ENCODE measurements at places on chromosomes 7 and 10.

- ATAC-seq: peak; percentile 34
These were observed 63.0 kb downstream of the AOAH start for GRCh38 chr7:36661135-36661840.

DNA sequence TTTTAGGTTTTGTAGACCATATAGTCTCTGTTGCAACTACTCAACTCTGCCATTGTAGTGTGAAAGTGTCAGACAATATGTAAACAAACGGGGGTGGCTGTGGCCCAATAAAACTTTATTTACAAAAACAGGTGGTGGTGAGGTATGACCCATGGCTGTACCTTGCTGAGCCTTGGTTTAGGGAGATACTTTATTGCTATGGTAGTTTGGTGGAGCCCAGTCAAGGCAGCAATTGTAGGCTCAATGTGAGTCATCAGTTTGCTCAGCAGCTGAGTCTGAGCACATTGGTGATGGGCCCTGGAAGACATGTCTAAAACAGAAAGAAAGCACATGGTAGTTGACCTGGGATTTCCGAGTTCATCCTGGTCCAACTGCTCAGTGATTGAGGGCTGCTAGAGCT is 242.5 kb downstream of the REEP3 start:
- ATAC-seq: no peak

DNA sequence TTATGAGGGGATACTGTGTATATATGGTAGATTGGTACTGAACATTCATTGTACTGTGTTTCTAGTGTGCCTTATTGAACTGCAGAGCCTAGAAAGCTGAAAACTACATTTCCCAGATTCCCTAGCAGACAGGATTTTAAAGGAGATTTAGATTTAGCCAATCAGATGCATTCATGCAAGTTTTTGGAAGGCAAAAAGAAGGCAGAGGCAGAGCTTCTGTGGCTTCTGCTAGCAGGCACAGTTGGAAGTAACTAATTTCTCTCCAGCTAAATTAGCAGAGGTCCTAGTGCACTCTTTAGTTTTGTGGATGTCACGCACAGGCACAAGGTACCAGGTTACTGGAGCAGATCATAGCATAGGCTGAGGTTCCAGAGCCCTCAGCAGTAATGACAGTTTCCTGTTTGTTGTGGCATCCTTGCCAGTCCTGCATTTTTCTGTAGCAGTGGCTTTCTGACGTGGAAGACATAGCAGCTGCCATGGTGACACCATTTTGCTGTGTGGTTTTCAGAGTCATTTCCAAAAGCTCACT is 83.7 kb upstream of the CCDC71L start:
- peak; percentile 85 for ATAC-seq

DNA sequence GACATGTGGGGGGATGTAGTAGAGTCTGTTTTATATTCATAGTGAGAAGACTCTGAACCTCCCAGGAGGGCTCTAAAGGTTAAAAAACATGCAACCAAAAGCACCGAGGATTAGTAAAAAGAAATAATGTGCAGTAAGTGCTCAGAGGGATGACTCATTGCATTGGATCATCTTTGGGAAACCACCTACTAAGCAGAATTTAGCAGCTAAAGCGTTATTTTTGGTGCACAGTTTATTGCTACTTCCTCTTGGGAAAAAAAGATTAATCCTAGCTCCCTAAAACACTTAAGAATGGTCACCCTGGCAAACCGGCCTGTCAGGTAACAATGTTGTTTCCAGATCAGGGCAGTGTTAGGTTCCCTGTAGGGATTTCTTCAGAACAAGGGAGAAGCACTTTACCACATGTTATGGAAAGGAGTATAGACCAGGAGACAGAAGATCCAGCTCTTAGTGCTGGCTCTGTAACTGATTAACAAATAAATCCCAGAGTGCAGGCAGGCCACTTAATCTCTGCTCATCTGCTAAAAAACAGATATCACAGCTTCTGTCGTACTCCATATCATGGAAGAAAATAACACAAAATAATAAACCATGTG is 44.8 kb upstream of the FAM133B start:
- peak; percentile 41 for ATAC-seq

DNA sequence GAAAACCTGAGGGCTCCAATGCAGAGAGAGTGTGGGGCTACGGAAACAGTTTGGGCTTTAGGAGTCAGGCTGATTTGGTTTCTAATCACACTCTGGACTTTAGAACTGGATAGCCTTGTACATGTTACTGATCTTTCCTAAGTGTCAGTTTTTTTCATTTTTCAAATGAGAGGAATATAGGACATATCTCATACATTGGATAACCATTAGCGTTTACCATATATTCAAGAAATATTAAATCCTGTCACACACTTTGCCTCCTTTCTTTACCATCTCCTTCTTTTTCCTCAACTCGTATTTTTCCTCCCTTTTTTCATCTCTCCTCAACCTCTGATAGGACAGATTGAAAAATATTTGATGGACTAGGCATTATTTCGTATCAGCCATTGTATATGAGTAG is 885.7 kb downstream of the LRMDA start:
- ATAC-seq: no peak

DNA sequence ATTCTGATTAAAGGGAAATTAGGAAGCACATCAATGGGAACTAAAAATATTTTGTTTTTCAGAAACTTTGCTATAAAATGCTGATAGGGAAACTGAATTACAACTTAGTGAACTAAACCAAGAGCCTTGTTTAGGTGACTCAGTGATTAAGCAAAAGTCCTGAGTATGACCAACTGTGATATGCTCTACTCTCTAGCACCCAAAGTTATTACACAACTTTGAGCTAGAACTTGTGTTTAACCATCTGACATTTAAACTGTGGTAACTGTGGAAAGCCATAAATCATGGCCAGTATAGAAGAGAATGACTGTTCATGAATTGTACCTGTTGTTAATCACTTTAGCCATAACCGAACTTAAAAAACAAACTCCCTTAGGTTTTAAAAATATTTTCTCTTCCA is 127.4 kb downstream of the ZNF365 start:
- no peak for ATAC-seq

GRCh38 chr10:46094931-46095750 is 49.1 kb upstream of the MSMB start:
- no peak for ATAC-seq

GRCh38 chr7:101258243-101258731 is 13.4 kb upstream of the FIS1 start:
- no peak for ATAC-seq

GRCh38 chr7:79922894-79923293 is 211.7 kb upstream of the GNAI1 start:
- ATAC-seq: no peak

DNA sequence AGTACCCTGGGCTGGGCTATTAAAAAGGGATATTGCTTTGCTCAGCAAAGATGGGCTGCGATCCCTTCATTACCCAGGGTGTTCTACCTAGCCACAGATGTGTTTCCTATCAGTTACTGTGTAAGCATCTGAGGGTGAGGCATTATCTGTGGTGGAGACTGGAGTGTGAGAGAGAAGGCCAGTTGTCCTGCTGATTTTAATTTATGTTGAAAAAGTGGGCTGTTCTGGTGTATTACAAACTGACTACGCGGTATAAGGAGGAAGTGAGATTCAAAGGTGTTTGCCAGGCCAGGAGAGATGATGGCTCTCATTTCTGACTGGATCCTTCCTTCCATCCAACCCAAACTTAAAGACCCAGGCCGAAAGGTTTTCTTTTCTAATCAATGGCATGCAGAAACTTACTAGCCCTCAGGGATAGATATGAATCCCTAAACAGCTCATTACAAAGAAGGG is 7.6 kb downstream of the TCF7L2 start:
- no peak for ATAC-seq

- no peak for ATAC-seq
These were observed 37.3 kb downstream of the SND1 start for GRCh38 chr7:127689194-127689772.

DNA sequence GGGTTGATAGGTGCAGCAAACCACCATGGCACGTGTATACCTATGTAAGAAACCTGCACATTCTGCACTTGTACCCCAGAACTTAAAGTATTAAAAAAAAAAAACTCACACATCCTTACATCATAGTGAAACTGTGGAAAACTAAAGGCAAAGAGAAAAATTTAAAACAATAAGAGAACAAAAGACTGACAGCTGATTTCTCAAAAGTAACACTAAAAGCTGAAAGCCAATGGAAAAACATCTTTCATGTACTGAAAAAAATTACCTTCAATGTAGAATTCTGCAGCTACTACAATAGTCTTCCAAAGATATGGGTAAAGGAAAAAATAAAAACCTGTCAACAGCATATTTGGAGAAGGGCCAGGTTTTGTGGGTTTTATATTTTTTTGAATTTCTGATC is 729.1 kb upstream of the NRP1 start:
- ATAC-seq: no peak

DNA sequence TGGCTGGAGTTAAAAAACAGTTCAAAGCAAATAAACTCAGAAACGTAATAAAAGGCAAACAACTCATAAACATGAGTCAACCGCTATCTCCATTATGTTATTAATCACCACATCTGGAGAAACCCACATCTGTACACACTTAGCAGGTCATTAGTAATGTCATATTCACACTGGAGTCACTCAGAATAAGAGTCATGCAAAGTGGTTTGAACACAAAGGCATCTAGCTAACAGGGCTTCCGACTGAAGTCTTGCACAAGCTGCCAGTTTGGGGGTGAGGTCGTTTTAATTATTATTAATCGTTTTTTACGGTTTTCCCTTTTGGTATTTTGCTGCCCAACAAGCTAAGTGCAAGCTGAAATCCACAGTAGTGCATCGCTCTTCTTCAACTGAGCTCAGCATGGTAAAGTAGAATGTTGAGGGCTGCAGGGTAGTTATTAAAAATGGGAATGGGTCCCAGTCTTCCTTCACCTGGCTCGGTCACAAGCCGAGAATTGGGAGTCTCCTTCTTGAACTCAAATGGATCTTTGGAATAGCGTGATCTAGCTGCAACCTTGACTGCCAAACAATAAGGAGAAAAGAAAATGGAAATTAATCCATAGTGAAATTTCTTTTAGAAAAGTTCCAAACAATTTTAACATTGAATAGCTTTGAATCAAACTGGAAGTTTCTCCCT is 663.5 kb downstream of the KCNMA1 start:
- no peak for ATAC-seq

GRCh38 chr10:104299031-104299904 is 30.3 kb downstream of the GSTO2 start:
- ATAC-seq: no peak

DNA sequence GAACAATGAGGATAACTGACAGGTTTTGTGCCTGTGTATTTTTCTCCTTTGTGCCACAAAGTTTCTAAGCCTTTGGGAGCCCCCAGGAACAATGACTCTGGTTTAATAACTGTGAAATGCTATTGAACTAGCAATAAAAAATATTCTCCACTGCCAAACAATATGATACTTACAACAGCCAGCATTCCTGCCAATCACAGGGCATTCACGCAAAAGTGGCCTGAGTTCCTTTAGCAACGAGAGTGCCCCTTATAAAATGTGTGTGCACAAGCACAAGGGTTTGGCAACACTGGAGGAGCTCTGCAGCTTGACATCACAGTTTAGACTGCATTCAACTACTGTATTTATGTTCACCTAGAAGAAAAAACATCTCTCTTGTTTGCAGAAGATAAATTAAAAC is 412.9 kb upstream of the NFE2L3 start:
- no peak for ATAC-seq

DNA sequence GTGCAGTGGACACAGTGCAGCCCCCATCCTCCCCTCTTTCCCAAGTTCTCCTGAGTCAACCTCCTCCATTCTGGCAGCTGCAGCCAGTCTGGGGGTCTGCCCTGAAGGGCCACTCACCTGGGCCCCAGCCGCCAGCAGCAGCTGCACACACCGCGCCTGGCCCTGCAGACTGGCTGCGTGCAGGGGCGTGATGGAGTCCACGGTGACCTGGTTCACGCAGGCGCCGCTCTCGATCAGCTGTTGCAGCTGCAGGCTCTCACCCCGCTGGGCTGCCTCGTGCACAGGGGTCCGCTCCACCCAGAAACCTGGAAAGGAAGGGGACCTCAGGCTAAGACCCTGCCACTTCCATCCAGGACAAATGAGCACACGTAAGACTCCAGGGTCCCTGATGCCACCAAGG is 13.6 kb downstream of the ASB13 start:
- ATAC-seq: no peak

GRCh38 chr7:146359176-146359575 is 242.6 kb downstream of the CNTNAP2 start:
- ATAC-seq: no peak

DNA sequence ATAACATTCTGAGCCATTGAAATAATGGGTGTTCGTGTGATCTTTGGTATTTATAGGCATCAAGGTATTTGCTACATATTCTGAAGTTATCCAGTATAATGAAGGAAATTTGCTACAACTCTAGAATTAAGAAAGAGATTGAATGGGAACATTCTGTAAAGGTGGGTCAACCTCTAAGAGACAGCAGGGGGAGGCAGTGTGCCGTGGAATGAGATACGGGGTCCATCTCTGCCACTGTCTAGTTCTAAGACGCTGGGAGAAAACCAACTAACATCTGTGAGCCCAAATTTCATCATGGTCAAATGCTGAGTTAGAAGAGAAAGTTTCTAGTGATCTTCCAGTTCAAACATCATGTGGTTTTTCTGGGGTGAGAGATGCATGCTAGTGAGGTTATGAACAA is 368.9 kb downstream of the SORCS1 start:
- no peak for ATAC-seq

- ATAC-seq: no peak
These were observed 166.9 kb downstream of the PAXIP1 start for GRCh38 chr7:154836021-154836448.

GRCh38 chr7:128833148-128833945 is 3.1 kb downstream of the FLNC start:
- ATAC-seq: no peak

DNA sequence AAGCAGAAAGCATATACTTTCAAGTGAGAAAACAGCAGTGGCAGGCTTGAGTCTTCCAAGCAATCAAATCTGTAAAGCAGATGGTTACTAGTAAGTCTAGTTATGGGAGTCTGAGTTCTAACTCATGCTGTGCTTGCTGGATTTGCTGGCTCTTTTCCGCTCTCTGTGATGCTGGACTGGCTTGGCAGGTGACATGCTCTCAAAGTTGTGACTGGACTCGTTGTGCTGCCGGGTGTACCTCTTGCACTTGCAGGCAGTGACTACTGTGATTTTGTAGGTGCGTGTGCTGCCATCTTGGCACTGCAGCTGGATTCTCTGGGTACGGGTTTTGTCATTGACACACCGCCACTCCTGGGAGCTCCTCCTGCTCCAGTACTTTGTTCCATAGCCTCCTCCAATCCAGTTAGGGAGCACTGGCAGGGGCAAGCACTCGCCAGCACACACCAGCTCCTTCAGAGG is 3.1 kb downstream of the SOSTDC1 start:
- ATAC-seq: no peak

Measured in activated T-helper 17 cell treated with anti-CD3 and anti-CD28 coated beads, Interleukin-2, amount 50 U/mL, for 72 hours (primary cell).